ENCODE measurements at places on chromosomes 6 and 20.

DNA sequence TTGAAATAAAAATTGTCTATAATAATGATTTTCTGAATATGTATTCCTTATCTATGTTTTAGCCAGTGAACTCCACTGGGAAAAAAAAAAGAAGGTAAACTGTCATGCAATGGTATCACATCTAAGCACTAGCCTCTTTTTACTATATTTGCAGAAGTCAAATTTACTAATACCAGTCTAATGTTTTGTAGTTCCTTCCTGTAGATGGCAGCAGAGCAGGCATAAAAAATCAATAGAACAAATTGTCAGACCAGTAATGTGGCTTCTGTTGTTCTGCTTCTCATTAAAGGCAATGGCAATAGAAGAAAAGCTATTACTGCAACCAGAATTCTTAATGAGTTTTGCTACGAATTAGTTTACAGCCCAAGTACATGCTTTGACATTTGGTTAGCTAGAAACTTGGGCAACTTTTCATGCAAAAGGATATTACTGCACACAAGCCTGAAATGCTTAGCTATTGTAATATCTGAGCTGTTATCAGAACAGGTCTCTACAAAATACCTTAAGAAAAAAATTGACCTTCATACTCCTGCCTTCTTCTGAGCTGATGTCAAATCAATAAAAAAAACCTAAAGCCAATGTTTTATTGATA is 476.9 kb downstream of the KHDRBS2 start:
- DNase-seq: no peak

GRCh38 chr20:330233-331149 is 5.1 kb downstream of the SOX12 start:
- DNase-seq: peak; percentile 69

GRCh38 chr6:11445146-11445545 is 92.4 kb upstream of the TMEM170B start:
- no peak for DNase-seq

DNA sequence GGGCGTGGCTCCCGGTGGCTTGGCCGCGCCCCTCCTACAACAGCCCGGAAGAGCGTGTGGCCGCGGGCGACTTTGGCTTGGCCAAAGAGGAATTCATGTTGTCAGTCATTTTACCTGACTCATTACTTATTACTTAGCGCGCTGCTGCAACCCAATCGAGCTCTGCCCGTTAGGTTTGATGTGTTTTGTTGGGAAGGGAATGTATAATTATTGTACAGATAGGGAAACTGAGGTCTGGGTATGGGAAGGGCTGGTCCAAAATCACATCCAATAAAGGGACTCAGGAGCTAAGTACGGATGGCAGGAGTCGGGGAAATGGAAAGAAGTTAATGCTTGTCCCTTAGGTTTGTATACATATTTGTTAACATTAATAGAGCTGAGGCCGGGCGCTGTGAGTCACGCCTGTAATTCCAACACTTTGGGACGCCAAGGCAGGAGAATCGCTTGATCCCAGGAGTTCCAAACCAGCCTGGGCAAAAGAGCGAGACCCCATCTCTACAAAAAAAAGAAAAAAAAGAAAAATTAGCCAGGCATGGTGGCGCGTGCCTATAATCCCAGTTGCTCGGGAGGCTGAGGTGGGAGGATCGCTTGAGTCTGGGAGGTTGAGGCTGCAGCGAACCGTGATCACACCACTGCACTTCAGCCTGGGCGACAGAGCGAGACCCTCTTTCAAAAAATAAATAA is 639 bp upstream of the ZNF335 start:
- DNase-seq: no peak

DNA sequence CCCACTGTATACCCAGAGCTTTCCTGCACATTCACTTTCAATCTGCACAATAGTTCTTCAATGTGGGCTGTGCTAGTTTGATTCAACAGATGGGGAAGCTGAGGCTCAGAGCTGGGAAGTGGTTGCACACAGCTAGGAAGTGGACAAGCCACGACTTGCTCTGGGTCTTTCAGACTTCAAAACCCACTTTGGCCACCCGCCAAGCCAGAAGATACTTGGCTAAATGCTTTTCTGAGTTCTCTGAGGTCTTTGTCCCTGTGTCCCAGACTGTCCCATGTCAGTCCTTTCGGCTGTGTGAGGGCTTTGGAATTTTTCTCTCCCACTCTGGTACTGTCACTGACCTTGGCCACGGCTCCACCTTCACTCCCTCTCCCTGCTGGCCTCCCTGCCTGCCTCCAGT is 10.6 kb downstream of the PDYN start:
- no peak for DNase-seq

DNA sequence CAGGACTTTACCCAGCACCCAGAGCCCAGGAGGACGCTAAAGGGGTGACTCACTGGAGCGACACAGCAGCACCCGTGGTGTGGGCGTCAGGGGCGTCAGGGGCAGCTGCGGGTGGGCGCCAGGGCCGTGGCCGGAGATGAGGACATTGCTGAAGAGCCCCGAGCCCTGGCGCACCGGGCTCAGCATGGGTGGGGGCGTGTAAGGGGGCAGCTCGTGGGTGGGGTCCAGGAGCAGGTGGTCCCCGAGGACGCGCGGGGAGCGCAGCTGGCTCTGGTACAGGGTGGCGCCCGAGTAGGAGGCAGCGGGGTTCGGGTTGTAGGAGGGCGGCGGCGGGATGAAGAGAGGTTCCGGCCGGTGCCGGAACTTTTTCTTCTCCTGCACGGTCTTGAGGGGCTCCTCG is 41.6 kb upstream of the MRPS10 start:
- no peak for DNase-seq

- DNase-seq: no peak
These were observed 704.8 kb upstream of the SLC35B3 start for GRCh38 chr6:9140172-9140571.

Measured in stimulated activated CD4-positive, alpha-beta T cell treated with anti-CD3 and anti-CD28 coated beads, Interleukin-4, amount 100 ng/mL, for 4 hours (primary cell).